GM03348 (cell line): ENCODE measurements at places on chromosomes 2 and 18.
A peak's percentile ranks its signal among the peaks of the same experiment; 100 is the strongest.

GRCh38 chr18:10343778-10344177 lies 110.7 kb upstream of the APCDD1 start:
- DNase-seq = no peak

DNA sequence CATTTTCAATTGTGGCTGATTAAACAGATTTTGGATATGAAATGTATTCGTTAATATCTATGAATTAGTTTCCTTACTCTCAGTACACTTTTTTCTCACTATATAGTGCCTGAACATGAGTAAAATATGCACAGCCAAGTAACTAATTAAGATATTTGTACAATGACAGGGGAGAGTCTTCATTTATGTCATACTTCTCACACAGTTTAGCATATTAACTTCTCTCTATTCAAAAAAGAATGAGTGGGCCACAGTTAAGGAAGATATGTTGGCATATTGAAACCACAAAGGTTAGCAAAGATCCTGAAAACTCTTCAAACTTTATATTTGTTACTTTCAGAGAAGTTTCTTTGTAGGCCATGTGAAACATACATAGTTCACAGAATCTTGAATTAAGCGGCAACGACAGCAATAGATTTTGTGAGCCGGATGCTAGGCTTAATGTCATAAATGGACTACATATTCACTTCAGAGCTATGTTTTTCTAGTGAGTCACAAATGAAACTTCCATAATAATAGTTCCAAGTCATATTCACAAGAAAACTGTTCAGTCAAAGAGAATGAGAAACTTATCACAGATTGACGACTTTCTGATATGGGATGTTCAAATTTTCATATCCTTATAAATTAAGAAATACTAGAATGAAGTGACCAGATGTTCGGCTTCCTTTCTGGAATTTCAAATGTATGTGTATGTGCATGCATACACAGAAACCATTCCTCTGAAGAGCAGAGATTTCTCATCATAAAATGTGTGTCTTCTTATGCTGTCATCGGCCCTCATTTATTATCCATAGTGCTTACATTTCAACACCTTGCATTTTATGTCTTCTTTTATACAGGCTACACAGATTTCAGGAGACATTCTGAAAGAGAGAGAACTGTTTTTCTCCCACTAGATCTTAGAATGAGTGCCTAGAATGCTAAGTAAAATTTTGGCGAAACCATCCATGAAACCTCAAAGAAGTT lies 584.0 kb downstream of the SATB2 start:
- DNase-seq = peak; percentile 35

DNA sequence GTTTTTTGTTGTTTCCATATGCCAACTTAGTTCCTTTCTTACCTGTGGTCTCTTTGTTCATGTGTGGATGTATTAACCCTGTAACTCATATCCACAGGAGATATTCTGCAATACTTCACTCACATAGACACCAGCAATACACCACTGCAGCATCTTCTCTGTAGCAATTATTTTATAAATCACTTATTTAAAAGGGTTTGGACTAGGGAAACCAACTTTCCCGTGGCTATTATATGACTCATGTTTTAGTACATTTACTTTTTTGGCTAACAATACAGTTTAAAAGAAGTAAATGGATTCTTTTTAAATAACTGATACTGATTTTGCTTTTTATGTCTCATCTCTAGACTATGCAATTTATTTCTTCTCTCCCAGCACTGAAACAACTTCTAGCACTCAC lies 488.9 kb downstream of the MBD2 start:
- no peak for DNase-seq

- no peak for DNase-seq
These were observed 115.7 kb downstream of the DNAH6 start for GRCh38 chr2:84631985-84632384.

- DNase-seq = no peak
These were observed 505.5 kb downstream of the GALR1 start for GRCh38 chr18:77755187-77755586.

DNA sequence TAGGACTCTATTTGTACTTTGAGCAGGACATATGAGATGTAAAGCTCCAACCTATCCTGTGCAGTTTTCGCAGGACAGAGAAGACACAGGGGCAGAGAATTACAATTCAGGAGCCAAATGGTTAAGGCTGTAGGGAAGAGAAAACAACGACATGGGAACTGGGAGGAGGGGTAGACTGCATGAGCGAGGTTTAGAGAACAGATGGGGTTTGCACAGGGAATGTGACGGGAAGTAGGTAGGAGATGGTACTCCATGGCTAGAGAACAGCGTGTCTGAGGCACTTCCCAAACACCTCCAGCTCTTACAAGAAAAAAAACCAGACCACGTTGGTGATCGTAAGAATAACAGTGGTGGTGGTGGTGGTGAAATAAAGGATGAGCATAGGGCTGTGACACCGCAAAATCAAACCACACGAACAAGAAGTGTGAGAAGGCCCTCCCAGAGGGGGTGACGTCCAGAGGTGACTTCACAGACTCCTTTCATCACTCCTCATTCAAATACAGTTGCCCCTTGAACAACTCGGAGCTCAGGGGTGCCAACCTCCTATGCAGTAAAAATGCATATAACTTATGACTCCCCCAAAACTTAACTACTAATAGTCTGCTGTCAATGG lies 92.7 kb downstream of the FARSB start:
- no peak for DNase-seq

DNA sequence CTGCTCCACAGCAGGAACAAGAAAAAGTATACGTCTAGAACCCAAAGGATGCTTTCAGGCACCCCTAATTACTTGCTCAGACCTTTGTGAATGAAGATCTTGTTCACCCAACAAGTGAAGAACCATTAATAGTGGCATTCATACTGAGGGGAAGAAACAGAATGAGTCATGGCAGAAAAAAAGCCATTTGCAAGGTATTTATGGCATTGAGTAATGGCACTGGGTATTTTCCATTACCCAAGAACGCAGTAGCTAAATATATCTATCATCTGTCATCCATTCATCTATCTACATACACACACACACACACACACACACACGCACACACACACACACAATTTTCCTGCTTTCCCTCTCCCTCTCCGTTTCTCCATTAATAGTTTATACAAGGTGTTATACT lies 56.4 kb upstream of the XIRP2 start:
- no peak for DNase-seq

DNA sequence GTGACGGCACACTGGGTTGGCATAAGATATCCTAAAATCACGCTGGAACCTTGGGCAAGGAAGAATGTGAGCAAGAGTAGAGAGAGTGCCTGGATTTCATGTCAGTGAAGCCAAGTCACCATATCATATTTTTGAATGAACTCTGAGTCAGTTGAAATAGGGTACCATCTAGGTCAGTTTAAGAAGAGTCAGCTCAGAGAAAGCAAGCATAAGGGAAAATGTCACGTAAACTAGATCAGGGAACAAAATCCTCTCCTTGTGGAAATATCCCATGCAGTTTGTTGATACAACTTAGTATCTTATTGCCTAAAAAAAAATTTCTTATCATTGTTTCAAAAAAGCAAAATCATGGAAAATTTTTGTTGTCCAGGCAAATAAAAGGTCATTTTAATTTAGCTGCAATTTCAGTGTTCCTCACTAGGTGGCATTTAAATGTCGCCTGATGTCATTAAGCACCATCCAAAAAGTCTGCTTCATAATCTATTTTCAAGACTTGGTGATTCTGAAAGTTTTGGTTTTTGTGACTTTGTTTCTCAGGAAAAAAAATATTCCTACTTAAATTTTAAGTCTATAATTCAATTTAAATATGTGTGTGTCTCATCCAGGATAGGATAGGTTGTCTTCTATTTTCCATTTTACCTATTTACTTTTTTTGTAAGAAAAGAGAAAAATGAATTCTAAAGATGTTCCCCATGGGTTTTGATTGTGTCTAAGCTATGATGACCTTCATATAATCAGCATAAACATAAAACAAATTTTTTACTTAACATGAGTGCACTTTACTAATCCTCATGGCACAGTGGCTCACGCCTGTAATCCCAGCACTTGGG lies 19.6 kb downstream of the RSAD2 start:
- DNase-seq = peak; percentile 51

DNA sequence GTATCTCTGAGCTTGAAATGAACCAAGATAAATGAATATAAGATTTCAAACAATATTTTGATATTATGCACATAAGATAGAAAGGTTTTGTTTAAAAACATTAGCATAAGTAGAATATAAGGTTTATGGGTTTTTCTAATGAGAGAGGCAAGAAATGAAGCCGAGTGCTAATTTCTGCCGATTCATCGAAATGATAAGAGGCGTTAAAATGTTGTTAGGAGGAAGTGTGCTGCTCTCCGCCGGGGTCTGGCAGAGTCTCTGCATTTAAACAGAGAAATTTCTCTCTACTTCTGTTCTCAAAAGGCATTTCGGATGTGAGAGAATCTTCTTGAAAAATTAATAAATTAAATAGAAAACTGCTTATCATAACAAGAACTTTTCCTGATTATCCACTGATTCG lies 83.6 kb downstream of the MRPS9 start:
- DNase-seq = no peak

GRCh38 chr2:127313406-127313805 lies 19.5 kb upstream of the ERCC3 start:
- DNase-seq = no peak

- DNase-seq = no peak
These were observed 623.9 kb downstream of the NYAP2 start for GRCh38 chr2:226023383-226023782.

DNA sequence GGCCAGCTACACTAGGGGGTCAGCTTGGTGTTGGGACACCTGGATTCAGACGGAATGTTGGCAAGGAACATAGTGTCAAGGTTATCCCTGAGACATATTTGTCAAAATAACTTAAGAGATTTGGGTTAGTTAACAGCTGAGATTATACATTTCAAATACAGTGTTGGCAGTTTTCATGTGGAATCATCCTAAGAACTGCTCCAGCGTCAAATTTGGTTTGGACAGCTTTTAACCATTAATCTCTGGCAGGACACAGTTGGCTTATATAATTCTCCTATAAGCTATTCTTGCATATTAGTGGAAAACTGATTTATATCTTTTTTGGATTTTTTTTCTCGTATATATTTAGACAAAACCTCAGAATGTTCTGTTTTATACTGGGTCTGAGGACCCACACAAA lies 132.2 kb downstream of the CCDC85A start:
- no peak for DNase-seq

DNA sequence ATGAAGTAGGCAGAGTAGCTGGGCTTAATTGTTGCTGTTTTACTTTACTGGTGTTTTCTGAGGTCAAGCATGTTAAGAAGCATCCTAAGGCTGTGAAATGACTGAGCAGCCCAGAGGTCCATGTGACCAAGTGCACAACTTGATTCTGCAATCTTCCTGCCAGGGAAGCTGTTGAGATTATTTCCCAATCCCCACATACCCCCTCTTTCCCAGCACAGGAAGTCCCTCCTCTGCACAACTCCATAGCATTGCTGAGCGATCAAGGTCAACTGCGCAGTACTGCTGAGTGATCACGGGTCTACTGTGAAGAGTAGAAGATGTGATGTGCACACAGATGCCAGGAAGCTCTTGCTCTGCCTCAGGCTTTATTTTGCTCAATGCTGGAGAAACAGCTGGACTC lies 105.8 kb downstream of the GALNT14 start:
- DNase-seq = no peak

DNA sequence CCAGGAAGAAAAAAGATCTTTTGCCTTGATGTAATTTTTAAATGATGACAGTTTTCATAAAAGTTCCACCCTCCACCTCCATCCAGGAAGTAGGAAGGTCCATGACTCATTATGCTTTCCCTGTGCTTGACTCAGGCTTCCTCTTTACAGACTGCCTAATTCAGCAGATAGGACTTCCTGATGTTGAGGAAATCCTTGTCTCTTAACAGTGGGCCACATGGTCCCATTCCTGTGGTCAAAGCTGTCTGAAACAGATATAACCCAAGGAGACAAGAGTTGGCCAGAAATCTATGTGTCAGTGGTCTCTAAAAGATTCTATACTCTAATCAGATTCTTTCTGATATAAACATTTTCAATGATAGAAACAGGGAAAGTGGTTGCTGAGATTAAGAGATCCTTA lies 119.1 kb downstream of the BAZ2B start:
- DNase-seq = peak; percentile 80

GRCh38 chr18:44588508-44588907 lies 92.2 kb upstream of the SETBP1 start:
- DNase-seq = no peak

- no peak for DNase-seq
These were observed 106.5 kb downstream of the SEPTIN10 start for GRCh38 chr2:109507217-109507616.

DNA sequence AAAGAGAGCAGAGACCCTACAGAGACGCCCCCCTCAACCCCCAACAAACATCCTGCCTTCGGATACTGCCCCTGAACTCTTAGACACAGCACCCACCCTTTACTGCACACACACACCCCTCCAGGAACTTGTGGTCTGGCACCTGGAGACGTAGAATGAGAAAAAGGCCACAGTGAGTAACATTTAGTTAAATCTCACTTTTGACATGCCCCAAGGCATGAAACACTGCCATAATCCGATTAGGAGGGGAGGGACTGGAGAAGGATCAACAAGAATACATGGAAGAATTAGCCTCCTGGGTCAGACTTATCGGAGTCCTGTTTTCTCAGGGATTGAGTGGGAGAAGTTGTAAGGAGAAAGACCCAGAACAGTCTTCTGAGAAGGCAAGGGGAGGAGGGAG lies 4.1 kb downstream of the CDK5R2 start:
- no peak for DNase-seq

DNA sequence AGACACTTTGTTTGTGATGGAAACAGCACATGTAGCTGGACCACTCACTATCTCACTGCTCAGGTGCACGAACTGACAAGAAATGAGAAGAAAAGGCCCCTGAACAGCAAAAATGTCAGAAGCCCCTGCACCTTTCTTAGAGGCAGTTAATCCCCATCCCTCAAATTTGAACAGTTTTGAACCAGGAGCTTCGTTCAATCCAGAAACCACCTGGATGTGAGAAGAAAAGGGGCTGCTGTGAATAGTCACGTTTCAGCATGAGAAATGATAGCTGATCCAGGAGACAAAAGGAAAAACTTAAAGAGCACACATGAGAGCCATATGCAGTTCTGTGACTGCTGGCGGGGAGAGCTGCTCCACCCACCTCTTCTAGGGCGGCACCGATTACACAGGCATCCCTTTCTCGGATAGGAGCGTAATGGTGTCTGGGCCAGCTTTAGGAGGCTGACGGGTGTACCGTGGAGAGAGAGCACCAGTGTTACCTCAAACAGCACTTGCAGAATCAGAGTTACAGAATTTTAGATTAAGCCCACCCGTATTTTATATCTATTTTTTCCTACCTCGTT lies 117.0 kb upstream of the EML6 start:
- peak; percentile 66 for DNase-seq

DNA sequence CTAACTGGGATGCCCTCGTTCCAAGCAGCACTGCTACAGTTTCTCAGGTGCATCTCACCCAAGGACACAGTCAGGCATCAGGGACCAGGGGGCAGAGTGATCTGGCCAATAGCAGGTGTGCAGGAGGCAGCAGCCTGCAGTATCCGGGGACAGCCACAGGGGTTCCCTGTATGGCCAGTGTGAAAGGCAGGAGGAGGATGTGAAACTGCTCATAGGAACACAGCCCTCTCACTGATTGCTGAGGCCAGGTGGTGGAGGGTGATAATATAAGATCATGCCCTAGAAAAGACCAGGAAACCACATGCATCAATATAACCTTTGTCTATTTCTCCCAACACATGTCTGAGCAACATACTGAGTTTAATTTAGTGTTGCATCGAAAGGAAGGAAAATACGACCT lies 112.7 kb upstream of the TACR1 start:
- no peak for DNase-seq
